HCT116 (cell line): ENCODE measurements at places on chromosomes 2 and 18. TPM values are rescaled to one million over a fixed set of nuclear protein-coding genes. Genes with fewer than 3 reads are reported as not detected.

GRCh38 chr2:54967759-54968365 lies 82.4 kb downstream of the RTN4 start:
- H3K4me3 ChIP-seq, result no peak overlapping the region
- H3K36me3 ChIP-seq, result peaks cover 21% of the 10 kb centered on the region; the same call in 1 of the 2 replicates
- DNase-seq, result no peak
- H3K4me1 ChIP-seq, result peaks cover 5% of the 10 kb centered on the region; the same call in 1 of the 2 replicates
- no peak overlapping the region for H3K27ac ChIP-seq

DNA sequence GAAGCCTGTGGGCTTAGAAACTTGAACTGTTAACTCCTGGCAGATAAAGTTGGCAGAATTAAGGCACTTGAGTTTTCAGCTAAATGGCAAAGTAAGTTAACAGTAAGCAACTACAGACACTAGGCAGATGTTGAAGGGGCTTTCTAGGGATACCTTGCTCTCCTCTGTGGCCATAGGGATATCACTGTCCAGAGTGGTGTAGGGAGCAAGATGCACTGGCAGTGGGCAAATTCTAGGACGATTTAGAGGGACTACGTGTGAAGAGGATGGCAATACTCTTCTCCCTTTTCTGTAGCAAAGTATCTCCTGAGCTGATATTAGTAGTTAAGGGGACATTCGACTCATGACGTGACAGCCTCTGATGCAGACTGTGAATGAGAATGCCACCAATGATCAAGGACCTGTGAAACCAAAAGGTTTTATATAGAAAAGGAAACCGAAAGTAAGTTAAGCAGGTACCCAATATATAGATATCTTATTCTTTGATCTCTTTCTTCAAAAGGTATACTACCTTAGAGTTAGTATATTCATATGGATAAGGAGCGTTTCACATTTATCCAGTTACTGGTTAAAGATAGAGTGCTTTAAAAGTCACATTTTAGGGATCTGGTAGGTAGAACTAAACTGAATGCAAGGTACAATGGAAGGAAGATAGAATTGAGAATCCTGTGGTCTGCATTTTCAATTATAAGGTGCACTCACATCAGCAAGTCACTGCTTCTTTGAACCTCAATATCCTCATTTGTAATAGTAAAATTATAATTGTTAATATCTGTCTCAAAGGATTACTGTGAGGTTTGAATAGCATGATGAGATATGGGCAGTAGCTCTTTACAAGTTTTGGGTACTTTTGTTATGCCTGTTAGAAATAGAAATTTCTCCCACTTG lies 106.4 kb downstream of the KCNH7 start:
- H3K36me3 ChIP-seq, result no peaks in the 10 kb centered on the region
- no peak overlapping the region for H3K27ac ChIP-seq
- DNase-seq, result no peak
- peaks cover 7% of the 10 kb centered on the region; the same call in 1 of the 2 replicates for H3K27me3 ChIP-seq
- no peak overlapping the region for H3K4me3 ChIP-seq

DNA sequence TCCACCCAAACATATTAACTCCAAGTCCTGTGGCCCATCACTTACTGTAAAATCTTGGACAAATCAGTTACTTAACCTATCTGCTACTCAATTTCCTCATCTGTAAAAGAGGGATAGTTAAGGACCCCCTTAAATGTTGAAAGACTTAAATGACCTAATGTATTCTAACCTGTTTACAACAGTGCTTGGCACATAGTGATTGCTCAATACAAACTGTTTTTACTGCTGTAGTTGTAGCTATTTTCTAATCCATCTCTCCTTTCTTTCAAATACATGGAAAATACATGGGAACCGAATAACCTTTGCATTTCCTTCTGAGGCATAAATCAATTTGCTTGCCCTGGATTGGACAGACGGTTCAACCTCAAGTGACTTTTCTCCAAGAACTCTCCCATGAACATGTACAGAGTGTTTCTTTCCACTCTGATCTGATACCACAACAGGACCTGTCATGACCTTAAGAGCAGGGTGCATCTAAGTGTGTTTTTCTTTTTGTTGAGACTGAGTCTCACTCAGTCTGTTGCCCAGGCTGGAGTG lies 2.7 kb downstream of the LNPK start:
- H3K27ac ChIP-seq, result no peak overlapping the region
- no peaks in the 10 kb centered on the region for H3K27me3 ChIP-seq
- H3K36me3 ChIP-seq, result no peaks in the 10 kb centered on the region
- no peak overlapping the region for H3K4me3 ChIP-seq

Gene NTSR2
- total RNA-seq, result not detected

Gene RBBP8
- 66.6 TPM for total RNA-seq

- H3K27me3 ChIP-seq, result no peaks in the 10 kb centered on the region
- H3K4me1 ChIP-seq, result peaks cover 7% of the 10 kb centered on the region
- H3K27ac ChIP-seq, result no peak overlapping the region
- no peaks in the 10 kb centered on the region for H3K36me3 ChIP-seq
These were observed 58.3 kb downstream of the WDR7 start for GRCh38 chr18:56709463-56709862.

- DNase-seq, result no peak
- H3K27me3 ChIP-seq, result peaks cover 22% of the 10 kb centered on the region; the same call in 1 of the 2 replicates
- H3K4me1 ChIP-seq, result no peaks in the 10 kb centered on the region
- no peak overlapping the region for H3K4me3 ChIP-seq
- H3K36me3 ChIP-seq, result no peaks in the 10 kb centered on the region
- H3K27ac ChIP-seq, result no peak overlapping the region
These were observed 111.3 kb upstream of the SLC14A2 start for GRCh38 chr18:45503990-45504389.

Gene PRSS56
- total RNA-seq, result not detected

Gene TMEM178A
- total RNA-seq, result 1.3 TPM

Gene CCDC121
- 2.1 TPM for total RNA-seq

- H3K4me3 ChIP-seq, result no peak overlapping the region
- DNase-seq, result no peak
- H3K36me3 ChIP-seq, result no peaks in the 10 kb centered on the region
These were observed 12.1 kb upstream of the ARMC9 start for GRCh38 chr2:231186325-231186724.

GRCh38 chr18:11955239-11956029 lies 25.9 kb upstream of the IMPA2 start:
- peaks cover 14% of the 10 kb centered on the region; the same call in 1 of the 2 replicates for H3K4me1 ChIP-seq
- H3K4me3 ChIP-seq, result no peak overlapping the region
- H3K36me3 ChIP-seq, result no peaks in the 10 kb centered on the region
- H3K27ac ChIP-seq, result no peak overlapping the region
- no peaks in the 10 kb centered on the region for H3K27me3 ChIP-seq

DNA sequence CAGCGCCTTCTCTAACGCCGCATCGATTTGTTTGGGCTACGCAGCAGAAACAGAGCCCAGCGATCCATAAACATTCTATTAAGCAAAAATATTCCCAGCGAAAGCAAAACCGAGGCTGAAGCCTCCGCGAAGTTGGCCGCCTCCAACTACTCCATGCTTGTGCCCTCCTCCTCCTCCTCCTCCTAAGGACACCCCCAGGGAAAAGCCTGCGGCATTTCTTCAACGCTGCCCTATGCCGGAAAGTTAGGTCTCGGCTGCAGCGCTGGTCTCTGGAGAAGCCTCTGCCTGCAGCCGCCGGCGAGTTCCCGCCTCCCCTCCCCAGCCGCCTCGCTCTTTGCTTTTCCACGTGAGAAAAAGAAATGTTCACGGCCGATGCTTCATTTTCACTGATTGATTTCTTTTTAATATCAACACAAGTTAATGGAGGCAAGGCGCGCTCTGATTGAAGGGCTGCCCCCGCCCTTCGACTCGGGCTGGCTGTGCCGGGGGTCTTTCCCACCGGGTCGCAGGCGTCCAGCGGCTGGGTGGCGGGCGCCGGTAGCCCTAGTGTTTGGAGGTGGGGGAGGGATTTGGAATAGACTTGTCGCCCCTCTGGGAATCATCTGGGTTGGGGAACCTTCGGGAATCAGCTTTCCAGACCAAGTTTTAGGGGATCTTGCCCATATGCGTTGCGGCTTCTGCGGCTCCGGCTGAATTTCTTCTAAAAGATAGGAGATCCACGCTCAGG lies 3.9 kb downstream of the NRP2 start:
- H3K4me3 ChIP-seq, result no peak overlapping the region
- H3K27ac ChIP-seq, result no peak overlapping the region
- peaks cover 8% of the 10 kb centered on the region; the same call in 1 of the 2 replicates for H3K27me3 ChIP-seq
- peaks cover 4% of the 10 kb centered on the region; the same call in 1 of the 2 replicates for H3K4me1 ChIP-seq
- no peak for DNase-seq
- H3K36me3 ChIP-seq, result no peaks in the 10 kb centered on the region

DNA sequence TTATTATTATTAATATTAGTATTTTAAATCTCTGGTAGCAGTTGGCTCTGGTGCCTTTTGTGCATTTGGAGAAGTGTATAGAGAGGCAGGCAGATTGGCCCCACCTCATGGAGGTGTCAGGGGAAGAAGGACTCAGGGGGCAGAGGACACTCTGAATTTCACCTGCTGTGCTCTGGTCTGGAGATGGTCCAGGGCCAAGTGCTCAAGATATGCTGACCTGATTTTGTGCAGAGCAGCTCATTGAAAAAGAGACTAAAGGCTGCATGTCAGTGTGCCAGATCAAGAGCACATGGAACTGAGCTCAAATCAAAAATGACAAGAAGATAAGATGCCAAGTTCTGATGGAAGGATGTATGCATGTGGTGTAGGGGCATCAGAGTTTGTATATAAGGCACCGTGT lies 323.6 kb upstream of the TNP1 start:
- no peak overlapping the region for H3K27ac ChIP-seq
- no peak overlapping the region for H3K4me3 ChIP-seq
- DNase-seq, result no peak
- peaks cover 13% of the 10 kb centered on the region; the same call in 1 of the 2 replicates for H3K27me3 ChIP-seq
- no peaks in the 10 kb centered on the region for H3K36me3 ChIP-seq

DNA sequence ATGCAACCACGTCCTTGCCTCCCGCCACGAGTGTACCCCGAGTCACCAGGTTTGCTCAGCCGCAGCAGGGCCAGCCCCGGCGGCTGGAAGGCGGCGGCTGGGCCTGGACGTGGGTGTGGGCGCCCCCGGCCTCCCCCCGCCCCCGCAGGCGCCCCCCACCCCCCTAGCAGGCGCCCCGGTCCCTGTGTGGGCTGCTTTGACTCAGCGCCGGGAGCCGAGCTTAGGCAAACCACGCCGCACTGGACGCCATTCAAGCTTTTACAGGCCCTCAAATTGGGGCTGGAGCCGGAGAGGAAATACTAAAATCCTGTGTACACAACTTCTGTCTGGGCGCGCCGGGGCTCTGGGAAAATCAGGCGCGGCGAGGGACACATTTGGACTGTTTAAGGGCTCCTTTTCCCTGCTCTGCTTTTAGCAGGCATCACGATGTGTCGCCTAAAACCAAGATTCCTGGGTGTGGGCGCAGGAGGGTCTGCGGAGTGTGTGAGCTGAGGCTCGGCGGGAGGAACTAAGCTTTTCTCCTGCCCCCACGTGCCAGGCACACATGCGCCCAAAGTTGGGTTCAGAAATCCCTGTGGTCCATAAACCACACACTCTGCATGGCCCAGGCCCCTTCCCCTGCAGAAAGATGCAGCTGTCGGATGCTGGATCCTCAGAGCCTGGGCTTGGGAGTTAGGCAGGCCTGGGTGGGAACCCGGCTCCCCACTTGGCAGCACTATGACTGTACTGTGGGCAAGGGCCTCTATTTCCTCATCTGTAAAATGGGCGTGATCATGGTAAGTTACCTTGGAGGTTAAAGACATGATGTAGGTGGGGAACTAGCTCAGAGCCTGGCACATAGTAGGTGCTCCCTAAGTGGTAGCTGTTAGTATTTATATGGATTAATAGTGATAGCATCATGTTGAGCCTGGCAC lies 57.6 kb downstream of the ATOH8 start:
- H3K27ac ChIP-seq, result no peak overlapping the region
- no peaks in the 10 kb centered on the region for H3K27me3 ChIP-seq
- H3K4me3 ChIP-seq, result no peak overlapping the region

DNA sequence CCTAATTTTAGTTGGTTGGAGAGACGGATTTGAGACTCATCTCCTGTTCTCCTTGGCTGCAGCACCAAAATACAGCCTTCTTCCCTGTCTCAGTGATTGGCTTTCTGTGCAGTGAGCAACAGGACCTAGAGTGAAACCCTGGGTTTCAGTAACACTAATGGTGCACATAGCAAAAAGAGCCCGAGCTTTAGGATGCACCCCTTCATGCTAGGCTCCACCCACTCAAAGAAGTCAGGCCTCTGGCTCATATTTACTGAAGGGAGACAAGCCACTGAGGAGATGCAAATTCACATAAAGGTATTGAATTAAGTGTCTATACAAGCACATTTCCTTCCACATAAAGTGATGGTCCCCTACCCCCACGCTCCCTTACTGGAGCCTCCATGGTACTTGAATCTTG lies 131.9 kb upstream of the CHAC2 start:
- H3K27me3 ChIP-seq, result no peaks in the 10 kb centered on the region
- H3K4me1 ChIP-seq, result peaks cover 9% of the 10 kb centered on the region; the same call in 1 of the 2 replicates
- H3K27ac ChIP-seq, result no peak overlapping the region
- no peaks in the 10 kb centered on the region for H3K36me3 ChIP-seq
- no peak for DNase-seq

DNA sequence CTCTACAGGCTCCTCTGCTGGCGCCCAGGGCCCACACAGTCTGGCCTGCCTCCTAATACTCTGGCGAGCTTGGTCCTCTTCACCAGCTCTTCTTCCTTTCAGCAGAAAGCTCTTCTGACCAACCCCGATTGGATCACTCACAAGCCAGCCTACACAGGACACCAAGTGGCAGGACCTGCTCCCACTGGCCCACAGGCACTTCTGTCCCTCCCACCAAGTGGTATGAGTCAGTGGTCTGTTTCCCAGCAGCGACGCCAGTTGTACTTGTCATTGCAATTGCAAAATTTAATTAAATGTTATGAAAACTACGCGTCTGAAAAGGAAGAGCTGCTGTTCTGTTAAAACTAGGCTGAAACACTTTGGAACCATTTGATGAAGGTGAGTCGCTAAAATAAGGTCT lies 46.7 kb downstream of the NDUFA10 start:
- H3K4me3 ChIP-seq, result no peak overlapping the region
- DNase-seq, result no peak
- H3K27me3 ChIP-seq, result no peaks in the 10 kb centered on the region
- H3K36me3 ChIP-seq, result peaks cover 4% of the 10 kb centered on the region; the same call in 1 of the 2 replicates

DNA sequence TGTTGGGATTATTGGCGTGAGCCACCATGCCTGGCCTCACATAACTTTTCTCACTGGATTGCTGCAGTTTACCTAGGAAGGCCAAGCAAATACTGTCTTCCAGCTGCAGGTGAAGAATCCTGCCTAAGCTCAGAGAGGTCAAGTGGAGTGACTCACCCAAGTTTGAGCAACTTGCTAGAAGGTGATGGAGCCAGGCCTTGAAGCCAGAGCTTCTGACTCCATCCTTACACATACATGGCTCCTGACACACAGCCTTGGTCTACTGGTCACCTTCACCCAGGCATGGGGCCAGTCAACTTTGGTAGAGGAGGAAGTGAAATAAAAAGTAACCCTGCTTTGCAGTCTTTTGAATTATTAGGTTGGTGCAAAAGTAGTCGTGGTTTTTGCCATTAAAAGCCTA lies 93.5 kb downstream of the VWA3B start:
- no peaks in the 10 kb centered on the region for H3K36me3 ChIP-seq
- no peak overlapping the region for H3K4me3 ChIP-seq
- DNase-seq, result no peak
- no peak overlapping the region for H3K27ac ChIP-seq
